ELF-1 (cell line): ENCODE measurements at places on chromosomes 2 and 18.

DNA sequence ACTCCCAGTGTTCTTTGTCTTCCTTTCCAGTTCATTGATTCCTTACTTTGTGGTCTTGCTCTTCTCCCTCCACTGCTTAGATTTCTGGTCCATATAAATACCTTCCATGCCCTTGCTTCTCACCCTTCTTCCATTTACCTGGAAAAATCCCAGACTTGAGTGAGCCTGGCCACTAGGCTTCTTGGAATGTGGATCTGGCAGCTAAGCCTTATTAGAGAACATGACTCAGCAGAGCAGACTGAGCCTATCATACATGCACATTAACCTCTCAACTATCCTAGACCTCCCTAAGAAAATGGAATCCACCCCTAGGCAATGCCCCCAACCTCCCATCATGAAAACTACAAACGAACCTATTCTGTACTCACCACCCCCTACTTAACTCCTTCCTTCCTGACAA, 127.7 kb downstream of the RHBDD1 start:
- peak; percentile 75 for DNase-seq

DNA sequence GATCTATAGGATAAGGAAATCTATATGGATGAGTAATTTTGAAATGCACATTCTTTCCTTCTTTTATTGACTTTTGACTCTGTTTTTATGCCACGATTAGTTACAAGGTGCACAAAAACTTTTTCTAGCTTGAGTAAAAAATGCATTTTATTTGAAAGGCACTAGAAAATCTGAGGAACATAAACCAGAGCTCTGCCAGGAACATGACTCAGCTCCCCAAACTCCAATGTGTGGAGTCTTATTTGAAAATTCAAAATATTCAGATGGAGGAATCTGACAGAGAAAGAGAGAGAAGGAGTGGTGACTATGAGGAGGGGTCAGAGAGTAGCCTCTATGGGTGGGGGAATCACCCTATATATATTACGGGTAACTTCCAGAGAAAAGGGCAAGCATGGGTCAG, 231.0 kb downstream of the DCC start:
- no peak for DNase-seq

DNA sequence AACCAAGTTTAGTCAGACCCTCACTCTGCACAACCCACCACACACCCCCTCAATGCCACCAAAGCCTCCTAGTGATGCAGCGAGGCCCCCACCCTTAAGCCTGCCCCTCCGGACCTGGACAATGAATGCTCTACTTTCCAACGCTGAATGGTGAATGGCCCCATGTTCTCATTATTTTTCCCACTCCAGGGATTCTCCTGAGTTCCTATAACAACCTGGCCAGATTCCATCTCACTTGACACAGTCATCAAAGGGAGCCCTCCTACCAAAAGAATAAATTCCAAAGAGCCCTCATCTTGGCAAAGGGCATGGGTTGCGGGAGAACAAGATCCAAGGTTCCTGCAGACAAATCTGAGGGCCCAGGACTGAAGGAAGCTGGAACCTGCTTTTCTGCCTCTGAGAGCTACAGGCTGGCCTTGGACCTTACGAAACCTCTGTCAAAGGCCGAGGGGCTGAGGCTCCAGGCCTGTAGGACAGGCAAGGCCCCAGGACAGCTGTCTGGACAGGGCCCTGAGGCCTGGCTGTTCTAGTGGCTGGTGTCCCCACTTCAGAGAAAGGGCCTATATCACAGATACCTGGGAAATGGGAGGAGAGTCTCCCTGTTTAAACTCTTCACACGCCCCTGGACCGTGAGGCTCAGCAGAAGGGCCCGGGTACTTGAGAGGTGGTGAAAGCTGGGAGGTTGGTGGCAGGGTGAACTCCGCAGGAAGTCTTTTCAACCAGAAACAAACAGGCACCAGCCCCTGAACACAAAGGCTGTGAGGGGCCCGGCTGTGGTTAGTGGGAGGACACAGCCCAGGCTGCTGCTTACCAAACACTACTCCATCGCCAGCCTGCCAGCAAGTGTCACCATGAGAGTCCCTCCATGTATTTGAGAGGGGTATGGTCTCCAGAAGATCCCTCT, 27.3 kb downstream of the SFXN5 start:
- peak; percentile 45 for DNase-seq

DNA sequence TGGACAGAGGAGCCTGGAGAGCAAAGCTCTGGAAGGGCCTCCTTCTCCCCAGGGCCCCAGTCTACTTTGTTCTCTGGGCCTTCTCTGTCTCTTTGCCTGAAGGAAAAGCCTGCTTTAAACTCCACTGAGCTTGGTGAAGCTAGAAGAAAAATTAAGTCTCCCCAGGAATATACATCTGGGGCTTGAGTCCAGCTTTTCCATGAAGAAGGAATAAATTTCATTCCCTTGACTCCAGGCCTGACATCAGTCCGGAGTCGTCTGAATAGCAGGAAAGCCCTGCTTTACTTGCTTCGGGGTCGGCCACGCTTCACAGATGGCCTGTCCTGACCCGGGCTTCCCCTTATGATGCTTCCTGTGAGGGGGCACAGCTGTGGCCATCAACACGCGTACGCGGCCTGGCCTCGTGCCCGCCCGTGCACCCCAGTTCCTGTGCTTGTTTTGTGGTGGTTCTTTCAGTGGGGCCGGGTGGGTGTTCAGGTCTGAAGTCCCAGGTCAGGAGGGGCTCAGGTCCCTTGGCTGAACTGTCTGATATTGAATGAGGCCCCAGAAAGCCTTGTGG, 73.6 kb downstream of the ACOXL start:
- no peak for DNase-seq

DNA sequence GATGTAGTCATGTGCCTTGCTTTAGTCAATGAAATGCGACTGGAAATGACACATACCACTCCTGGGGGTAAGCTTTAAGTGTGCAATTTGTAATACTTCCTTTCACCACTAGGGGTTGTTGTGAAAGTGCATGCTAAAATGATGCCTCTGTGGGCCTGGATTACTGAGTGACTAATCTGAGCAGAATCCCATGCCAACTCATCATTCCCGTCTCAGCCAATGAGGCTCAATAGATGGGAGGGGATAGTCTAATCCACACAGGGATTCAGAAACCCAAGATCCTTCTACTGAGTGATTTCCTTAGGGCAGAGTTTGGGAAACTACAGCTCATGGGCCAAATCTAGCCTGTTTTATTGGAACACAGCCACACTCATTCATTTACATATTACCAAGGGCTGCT, 54.0 kb downstream of the HRH4 start:
- peak; percentile 42 for DNase-seq

DNA sequence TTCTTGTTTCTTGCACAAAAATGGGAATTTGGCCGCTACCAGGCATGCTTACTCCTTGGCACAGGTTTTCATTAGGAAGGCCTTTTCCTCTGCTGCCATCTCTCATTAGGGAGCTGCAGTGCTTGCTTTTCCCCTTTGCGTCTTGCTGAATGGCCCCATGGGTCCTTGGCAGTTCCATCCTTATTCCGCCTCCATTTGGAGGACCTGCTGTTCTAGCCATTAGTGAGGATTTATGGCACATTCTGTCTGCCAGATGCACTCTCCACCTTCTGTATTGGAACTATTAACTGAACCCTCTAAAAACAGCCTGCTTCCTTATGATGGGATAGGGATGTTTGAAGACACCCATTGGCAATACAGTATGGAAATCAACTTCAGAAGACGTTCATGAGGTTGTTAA, 103.5 kb upstream of the NOSTRIN start:
- no peak for DNase-seq

GRCh38 chr18:33924576-33924975, 300.1 kb downstream of the NOL4 start:
- no peak for DNase-seq

GRCh38 chr2:167212014-167212648, 323.9 kb downstream of the XIRP2 start:
- DNase-seq, result no peak

DNA sequence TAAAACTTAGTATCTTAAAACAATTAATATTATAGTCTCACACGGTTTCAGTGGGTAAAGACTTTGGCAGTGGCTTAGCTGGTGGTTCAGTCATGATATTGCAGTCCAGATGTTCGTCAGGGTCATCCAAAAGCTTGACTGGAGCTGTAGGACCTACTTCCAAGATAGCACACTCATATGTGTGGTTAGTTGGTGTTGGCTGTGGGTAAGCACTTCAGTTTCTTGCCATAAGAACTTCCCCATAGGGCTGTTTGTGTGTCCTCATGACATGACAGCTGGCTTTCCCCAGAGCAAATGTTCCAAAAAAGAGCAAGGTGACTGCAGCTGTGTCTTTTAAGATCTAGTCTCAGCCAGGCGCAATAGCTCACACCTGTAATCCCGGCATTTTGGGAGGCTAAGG, 48.5 kb upstream of the EPC2 start:
- DNase-seq, result no peak

DNA sequence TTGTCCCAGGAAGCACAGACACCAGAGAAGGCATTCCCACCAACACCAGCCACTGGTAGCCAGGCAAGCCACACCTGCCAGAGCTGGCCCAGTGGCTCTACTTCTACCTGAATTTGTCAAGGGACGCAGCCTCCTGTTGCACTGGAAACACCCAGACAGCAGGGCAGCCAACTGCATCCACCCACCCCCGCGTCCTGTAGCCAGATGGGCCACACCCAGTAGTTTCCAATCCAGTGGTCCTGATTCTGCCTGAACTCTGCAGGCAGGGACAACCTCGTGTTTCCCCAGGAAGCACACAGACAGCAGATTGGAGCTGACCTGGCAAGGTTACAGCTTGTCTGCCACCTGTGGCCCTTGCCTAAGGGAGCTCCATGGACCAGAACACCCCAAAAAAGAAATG, 18.2 kb downstream of the PFN4 start:
- DNase-seq, result no peak

- DNase-seq, result peak; percentile 28
Observed at GRCh38 chr2:199470672-199471442, 13.1 kb upstream of the SATB2 start.

GRCh38 chr2:184141866-184142265, 456.5 kb upstream of the ZNF804A start:
- no peak for DNase-seq

GRCh38 chr2:171086352-171087290, 74.1 kb downstream of the TLK1 start:
- DNase-seq, result peak; percentile 51

- no peak for DNase-seq
Observed at GRCh38 chr2:187232749-187233148, 215.3 kb downstream of the CALCRL start.

DNA sequence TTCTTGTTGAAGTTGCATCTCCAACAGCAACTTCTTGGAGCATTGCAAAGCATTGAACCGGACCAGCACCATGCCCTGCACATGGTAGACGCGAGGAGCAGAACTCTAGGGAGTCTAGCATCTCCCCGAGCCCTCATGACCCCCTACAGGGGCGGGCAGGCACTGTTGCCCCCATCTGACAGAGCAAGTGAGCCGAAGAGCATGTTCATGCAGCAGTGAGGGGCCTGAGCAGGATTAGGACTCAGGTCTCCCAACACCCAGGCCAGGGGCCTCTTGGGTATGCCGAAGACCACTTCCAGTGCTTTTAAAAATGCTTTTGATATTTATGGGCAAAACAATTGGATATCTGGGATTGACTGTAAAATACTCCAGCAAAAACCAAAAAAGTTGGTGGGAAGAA, 163.3 kb downstream of the TFCP2L1 start:
- DNase-seq, result no peak

- no peak for DNase-seq
Observed at GRCh38 chr2:129248198-129248597, 731.3 kb upstream of the RAB6C start.

- no peak for DNase-seq
Observed at GRCh38 chr2:70959271-70959761, 19.1 kb upstream of the ANKRD53 start.

DNA sequence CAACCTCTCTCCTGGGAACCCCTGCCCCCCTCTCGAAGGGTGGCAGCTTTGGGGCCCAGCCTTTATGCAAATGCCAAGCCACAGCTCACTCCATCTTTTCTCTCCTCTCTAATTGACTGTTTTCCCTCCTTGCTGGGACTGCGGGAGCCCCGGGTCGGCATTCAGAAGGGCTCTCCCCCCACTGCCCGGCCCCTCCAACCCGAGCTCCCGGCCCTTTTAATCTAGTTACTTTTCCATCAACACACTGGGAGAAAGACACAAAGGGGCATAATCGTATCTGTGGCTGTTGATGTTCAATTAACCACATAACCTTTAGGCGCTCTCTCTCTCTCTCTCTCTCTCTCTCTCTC, 95.4 kb downstream of the INHBB start:
- no peak for DNase-seq

DNA sequence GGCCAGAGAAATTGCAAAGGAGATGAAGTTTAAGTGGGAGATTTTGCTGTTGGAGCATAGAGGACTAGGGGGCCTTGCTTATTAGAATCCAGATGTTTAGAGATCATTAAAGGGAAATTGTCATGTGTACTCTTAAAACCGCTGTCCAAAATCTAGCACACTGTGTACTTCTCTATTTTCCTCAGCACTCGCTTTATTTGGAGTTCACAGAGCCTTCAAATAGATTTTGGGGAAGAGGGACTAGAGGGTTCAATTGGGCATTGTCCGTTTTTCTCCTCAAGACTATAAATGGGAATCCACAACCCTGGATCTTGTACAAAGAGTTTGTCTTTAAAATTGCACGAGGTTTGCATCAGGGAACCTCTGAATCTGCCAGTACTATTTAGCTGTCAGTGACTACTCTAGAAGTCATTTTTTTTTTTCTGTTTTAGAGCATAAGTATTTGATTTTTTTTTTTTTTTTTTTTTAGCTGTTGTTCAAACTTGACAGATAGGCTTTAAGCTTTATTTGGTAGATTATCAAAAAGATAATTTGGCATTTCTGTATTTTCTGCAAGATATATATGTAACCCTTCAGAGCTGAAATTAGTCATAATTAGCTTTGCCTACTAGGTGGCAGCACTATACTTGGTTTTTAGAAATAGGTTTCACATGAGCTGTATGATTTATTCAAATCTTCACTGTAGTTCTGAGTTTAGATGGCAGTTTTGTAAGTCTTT, 14.2 kb downstream of the PMS1 start:
- DNase-seq, result no peak

DNA sequence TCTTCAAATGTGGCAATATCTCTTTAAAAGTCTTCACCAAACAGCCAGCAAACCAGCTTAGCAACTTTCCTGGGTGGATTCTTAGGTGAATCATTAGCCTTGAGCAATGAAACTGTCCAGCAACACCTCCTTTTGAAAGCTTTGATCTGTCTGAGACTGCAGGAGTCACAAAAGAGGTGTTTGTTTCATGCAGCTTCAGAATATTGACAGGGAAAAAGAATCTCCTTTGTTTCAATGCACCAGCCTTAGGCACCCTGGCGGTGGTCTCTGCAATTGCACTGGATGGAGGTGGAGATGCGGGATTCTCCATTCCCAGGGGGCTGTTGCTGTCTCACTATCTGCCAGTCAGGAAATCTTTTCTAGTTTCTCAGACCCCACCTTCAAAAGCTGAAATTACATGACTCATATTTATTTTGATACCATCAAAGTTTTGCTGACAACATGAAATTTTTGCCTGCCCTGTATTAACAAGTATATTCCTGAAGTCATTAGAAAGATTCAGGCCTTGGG, 76.0 kb upstream of the DSG1 start:
- DNase-seq, result peak; percentile 92
